SW480 (cell line): ENCODE measurements at places on chromosomes 16 and 17.
A peak's percentile ranks its signal among the peaks of the same experiment; 100 is the strongest.

- no peak for DNase-seq
Observed at GRCh38 chr17:34276826-34277225, 6.8 kb downstream of the CCL7 start.

DNA sequence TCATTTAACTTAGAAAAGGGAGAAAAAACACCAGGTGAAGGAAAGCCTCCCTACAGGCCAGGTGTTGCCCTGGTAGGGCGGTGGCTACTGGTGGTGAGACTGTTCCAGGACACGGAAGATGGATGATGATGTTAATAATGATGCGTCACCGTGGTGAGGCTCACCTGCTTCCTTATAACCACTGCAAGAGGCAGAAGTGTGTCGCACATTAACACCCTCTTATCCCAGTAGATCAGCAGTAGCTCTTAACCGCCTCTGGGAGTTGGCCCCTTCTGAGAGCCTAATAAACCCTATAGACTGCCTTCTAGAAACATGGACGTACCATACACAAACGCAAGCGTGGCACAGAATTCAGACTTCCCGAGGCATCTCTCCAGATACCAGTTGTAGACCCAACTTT, 7.8 kb downstream of the BFAR start:
- DNase-seq = no peak

GRCh38 chr17:59845595-59846393, 46.9 kb downstream of the TUBD1 start:
- peak; percentile 94 for DNase-seq

DNA sequence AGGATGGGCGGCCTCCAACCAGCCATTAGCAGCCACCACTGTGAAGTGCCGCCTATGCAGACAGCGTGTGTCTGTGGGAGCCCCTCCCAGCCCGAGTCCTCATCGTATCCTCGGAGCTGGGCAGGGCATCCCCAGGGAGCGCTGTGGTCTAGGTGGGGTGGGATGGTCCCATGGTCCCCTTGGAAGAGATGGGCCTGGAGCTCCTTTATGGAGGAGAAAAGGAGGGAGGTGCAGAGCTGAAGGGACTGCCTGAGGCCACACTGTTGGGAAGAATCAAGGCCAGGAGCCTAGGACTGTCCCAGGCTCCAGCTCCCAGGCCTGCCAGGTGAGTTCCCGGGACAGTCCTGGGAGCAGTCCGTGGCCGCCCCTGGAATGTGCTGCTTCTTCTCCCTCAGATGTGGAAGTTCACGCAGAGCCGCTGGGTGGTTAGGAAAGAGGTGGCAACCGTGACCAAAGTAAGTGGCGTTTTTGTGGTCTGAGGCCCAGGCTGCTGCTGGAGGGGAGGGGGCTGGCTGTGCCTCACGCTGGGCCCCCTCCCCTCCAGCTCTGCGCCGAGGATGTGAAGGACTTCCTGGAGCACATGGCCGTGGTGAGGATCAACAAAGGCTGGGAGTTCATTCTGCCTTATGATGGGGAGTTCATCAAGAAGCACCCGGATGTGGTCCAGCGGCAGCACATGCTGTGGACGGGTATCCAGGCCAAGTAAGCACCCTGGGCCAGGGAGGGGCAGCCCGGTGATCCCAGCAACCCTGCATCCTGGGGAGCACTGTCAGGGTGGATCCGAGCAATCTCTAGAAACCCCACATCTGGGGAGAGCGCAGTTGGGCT, 27.0 kb downstream of the POLR3E start:
- DNase-seq = no peak

DNA sequence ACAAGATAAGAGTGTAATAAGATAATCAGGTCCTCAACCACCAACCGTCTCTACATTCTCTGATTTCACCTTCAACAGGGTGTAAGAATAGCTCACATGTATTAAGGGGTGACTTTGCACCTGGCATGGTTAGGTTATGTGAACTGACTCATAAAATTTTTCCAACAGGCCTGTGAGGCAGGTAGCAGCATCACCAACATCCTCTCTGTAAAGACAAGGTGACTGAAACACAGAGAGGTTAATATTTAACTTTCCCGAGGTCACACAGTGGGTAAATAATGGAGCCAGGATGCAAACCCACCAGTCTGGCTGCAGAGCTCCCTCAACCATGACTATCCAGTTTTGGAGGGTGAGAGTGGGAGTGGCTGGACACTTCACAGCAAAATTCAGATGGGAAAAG, 317.2 kb downstream of the C16orf95 start:
- peak; percentile 80 for DNase-seq

DNA sequence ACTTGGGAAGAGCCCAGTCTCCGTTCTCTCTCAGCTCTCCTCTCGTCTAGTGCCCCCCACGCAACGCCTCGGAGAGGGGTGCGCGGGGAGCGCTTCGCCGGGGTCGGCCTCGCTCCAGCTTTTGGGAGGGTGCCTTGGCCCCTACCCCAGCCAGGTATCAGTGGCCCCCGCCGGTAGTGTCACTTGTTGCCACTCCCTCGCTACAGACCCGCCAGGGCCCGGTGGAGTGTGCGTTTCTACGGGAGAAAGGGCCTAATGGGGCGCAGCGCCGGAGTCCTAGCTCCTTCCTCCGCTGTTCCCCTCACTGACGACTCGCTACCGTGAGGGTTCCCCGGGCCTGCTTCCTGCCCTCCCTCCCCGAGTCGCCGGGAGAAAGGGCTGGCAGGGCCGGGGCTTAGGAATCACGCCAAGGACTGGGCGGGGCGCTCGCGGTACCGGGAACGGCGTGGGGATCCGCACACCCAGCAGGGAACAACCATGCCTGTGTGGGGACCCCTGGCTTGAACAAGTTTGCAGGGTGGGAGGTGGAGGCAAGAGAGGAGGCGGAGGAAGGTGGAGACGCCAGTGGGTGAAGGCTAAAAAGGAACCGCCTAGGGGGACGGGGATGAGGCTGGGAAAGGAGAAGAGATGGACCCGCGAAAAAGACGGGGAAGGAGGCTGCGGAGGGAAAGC, 997 bp upstream of the CDH11 start:
- DNase-seq = peak; percentile 18

DNA sequence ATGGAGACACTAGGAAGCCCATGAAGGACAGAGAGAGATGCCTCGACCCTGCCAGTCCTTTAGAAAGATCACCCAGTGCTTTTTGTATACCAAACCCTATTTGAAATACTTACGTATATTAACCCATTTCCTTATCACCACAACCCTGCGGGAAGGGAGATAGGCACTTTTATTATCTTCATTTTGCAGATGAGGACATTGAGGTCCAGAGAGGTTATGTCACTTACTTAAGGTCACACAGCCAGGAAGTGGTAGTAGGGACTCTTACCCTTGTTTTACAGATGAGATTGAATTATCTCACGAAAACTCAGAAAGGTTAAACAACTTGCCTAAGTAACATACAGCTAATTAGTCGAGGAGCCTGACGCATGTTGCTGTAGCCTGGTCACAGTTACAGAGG, 38.2 kb downstream of the IL4R start:
- no peak for DNase-seq

DNA sequence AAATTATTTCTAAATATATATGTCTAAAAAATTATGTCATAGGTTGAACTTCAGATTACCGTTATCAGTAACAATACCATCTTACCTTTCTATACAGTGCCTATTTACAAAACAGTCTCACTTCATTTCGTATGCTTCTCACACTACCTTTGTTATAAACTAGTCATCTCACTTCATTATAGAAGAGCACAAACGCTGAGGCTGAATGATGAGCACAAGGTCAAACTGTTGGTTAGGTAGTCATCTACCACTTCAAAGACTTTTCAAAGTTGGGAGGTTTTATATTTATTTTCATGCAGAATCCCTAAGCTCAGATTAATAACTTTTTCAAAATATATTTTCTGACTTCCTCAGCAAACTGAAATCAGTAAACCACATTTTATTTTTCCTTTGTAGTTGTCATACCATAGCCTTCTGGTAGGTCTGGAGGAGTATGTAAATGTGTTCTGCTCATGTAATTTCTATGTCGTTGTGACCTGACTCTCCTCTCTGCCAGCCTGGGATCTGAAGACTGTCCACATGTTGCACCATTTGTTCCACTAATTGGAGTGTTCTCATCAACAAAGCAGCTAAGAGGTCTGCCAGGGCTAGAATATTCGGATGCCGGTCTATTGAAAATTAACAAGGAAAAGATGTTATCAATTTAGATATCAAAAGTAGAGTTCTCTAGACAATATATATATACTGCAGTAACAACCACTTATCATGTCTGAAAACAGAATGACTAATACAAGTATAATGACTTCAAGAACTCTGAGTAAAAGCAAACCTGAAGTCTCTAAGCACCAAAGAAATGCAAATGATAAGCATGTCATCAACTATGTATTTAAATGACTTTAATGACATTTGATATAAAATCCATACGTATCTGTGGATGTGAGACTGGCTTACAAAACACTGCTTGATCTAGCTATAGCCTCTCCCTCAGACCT, 73.9 kb downstream of the CEP95 start:
- DNase-seq = peak; percentile 33

DNA sequence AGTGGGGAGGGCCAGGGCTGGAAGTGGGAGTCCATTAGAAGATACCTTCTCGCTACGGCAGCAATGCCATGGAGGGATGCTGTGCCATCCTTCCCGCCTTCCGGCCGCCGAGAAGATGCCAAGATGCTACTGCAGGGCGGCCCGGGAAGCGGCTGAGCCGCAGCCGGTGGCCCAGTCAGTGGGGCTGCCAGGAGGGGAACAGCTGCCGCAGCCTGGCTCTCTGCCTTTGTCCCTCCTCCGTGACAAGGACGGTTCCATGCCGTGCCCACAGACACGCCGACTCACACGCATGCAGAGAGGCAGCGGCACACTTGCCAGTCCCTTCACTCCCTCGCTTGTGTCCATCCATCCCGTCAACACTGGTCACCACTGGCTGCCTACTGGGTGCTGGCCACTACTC, 20.2 kb upstream of the NCBP3 start:
- DNase-seq = no peak

DNA sequence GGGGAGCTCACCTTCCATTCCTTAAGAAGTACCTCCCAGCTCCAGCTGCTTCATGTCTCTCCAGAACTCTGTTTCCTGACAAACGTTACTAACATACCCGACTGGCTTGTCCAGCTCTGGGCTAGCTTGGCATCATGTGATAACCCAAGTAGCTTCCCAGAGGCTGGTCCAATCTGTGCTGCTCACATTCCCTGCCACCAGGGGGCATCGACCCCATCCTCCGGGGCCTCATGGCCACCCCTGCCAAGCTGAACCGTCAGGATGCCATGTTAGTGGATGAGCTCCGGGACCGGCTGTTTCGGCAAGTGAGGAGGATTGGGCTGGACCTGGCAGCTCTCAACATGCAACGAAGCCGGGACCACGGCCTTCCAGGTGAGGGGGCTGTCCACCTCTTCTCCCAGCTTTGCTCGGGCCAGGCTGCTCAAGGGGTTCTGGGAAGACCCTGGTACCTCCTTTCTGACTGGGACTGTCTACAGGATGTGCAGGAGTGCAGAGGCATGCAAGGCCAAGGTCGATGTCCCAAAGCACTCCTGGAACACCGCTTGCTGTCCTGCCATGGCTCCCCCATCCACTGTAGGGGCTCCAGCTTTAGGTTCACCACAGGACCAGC, 7.6 kb downstream of the EPX start:
- peak; percentile 64 for DNase-seq
